Bronchial smooth muscle cell (primary cell): ENCODE measurements at places on chromosomes 7 and 10. TPM values are rescaled to one million over a fixed set of nuclear protein-coding genes. Genes with fewer than 3 reads are reported as not detected.

UCN3 gene
- not detected in 2 replicates for total RNA-seq

GJD4 gene
- total RNA-seq: not detected in 2 replicates

LAMB1 gene
- 684 and 845 TPM in 2 replicates for total RNA-seq

ELN gene
- 6.5 and 19.7 TPM in 2 replicates for total RNA-seq

SLC12A9 gene
- 9.4 and 14.5 TPM in 2 replicates for total RNA-seq

PGAM2 gene
- 0.09 and 0.63 TPM in 2 replicates for total RNA-seq

ZNF804B gene
- total RNA-seq: not detected in 2 replicates

PRLHR gene
- 0.09 TPM in 1 of 2 replicates, not detected in the other for total RNA-seq

VIPR2 gene
- not detected in 2 replicates for total RNA-seq
